Nephron progenitor cell (in vitro differentiated cells): ENCODE measurements at places on chromosomes 12 and 14.

GRCh38 chr12:31326736-31327659 is 1.0 kb upstream of the SINHCAF start:
- no peak for DNase-seq

DNA sequence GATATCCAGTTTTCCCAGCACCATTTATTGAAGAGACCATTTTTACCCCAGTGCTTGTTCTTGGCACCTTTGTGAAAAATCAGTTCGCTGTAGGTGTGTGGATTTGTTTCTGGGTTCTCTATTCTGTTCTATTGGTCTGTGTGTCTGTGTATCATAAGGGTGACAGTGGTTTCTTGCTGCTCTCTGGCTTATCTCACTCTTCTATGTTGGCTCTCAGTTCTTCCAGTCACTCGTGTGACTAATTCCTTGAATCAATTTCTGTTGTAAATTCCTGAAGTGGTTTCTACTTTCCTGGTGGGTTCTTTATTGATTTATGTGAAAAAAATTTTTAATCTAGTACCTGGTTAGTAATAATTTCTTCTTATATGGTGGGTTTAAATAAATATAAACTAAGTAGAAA is 58.3 kb downstream of the OTOGL start:
- DNase-seq = no peak

DNA sequence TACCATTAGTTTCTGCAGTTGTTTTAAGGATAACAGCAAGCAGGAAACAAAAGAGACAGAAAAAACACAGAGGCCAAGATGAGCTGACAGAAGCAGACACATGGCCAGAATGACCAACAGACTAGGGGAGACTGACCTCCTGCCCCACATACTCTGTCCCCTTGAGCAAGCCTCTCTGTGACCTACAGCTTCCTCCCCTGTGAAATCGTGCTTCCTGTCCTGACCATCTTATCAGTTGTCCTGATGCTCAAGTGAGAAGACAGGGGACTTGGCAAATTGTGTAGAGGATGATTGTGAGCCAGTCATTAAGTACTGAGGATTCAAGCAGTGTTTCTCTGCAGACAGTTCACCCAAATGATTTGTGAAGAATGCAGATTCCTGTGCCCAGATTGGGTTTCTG is 229.0 kb downstream of the SLC41A2 start:
- DNase-seq = no peak

DNA sequence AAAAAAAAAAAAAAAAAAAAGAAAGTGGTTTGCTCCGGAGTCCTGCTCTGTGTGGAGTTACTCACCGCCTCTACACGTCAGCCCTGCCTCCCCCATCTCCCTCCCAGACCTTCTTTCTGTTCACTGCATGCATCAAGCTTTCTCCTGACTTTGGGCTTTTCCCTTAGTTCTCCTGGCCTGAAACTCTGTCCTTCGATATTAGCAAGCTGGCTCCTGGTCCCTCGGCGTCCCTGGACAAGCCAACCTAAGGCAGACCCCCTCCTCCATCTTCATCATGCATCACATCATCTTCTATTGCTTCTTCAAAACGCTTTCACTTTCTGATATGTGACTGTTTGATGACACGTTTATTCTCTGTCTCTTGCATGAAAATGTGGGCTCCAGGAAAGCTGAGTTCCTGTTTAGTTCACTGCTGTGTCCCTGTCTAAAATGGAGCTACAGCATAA is 40.6 kb downstream of the SLC15A4 start:
- DNase-seq = no peak
